ENCODE measurements at places on chromosomes 2 and 18. TPM values are rescaled to one million over a fixed set of nuclear protein-coding genes. Genes with fewer than 3 reads are reported as not detected.
A peak's percentile ranks its signal among the peaks of the same experiment; 100 is the strongest.

- H3K27ac ChIP-seq, result no peak overlapping the region
- DNase-seq, result no peak
- peaks cover 31% of the 10 kb centered on the region for H3K4me1 ChIP-seq
- no peak overlapping the region for H3K4me3 ChIP-seq
Measured at GRCh38 chr2:238285653-238286082, 2.7 kb downstream of the PER2 start.

DNA sequence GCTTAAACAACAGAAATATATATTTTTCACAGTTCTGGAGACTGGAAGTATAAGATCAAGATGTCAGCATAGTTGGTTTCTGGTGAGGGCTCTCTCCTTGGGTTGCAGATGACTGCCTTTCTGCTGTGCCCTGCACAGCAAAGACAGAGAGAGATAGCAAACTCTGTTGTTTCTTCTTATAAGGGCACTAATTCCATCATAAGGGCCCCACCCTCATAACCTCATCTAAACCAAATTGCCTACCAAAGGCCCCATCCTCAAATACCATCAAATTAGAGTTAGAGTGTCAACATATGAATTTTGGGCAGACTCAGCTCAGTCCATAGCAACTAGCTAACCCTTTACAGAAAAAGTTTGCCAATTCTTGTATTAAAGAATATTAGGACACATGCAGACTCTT is 94.0 kb upstream of the TLK1 start:
- no peaks in the 10 kb centered on the region for H3K36me3 ChIP-seq
- H3K4me1 ChIP-seq, result no peaks in the 10 kb centered on the region
- DNase-seq, result no peak

HNMT gene
- total RNA-seq, result 1.1 TPM

DNA sequence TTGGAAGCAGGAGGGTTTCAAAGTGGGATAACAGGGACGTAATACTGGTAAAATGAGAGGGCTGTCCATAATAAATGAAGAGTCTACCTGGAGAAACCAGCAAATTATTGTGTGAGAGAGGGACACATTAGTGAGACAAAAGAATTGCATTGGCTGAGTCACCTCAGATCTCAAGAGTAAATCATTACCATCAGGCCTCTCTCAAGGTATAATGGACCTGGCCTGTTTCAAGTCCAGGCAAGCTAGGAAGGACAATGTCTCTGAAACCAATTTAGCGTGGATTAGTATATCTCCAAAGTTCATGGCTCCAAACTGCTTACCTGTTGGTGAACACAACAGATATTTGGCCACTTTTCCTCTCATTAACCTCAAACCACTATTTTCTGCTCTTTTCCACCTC is 471.4 kb downstream of the CMPK2 start:
- no peak overlapping the region for H3K4me3 ChIP-seq
- H3K36me3 ChIP-seq, result no peaks in the 10 kb centered on the region
- DNase-seq, result no peak
- H3K27me3 ChIP-seq, result no peaks in the 10 kb centered on the region

DCDC2C gene
- total RNA-seq, result not detected

RAB17 gene
- total RNA-seq, result not detected

IL1R2 gene
- total RNA-seq, result 0.66 TPM

MC5R gene
- not detected for total RNA-seq

REG1B gene
- total RNA-seq, result not detected

DNA sequence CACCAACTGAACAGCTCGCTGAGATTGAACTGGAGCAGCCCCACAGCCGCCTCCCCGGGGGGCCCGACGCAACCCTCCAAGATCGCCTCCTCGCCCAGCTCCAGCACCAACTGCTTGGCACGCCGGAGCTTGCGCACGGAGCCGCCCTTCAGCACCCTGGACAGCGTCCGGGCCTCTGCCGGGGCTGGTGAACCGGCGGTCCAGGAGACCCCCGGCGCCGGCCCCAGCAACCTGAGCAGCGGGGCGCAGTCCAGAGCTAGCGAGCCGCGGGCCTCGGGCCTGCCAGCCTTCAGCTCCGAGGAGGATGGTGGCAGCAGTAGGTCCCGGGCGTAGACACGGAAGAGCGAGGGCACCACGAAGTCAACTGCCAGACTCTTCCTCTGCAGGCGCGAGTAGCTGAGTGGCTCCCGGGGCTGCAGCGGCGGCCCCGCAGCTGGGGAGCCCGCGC is 1.2 kb downstream of the ALK start:
- no peak overlapping the region for H3K4me3 ChIP-seq
- no peaks in the 10 kb centered on the region for H3K36me3 ChIP-seq
- H3K27me3 ChIP-seq, result peaks cover 37% of the 10 kb centered on the region
- peaks cover 9% of the 10 kb centered on the region for H3K4me1 ChIP-seq
- DNase-seq, result peak; percentile 30

DNA sequence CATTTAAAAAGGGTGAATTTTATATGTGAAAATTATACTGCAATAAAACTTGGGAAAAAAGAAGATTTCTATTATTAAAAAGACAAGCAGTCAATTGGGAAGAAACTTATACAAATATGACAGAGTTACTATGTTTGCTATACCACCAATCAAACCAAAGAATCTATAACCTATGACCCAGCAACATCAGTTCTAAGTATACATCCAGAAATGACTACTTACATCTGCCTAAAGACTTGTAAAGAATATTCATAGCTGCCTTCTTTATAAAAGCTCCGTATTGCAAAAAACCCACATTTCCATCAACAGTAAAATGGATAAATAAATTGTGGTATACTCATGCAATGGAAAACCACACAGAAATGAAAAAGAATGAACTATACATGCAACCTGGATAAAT is 32.9 kb upstream of the NABP1 start:
- H3K4me3 ChIP-seq, result no peak overlapping the region
- H3K27me3 ChIP-seq, result no peaks in the 10 kb centered on the region
- no peak overlapping the region for H3K27ac ChIP-seq
- no peaks in the 10 kb centered on the region for H3K36me3 ChIP-seq

LYPD1 gene
- not detected for total RNA-seq

DNA sequence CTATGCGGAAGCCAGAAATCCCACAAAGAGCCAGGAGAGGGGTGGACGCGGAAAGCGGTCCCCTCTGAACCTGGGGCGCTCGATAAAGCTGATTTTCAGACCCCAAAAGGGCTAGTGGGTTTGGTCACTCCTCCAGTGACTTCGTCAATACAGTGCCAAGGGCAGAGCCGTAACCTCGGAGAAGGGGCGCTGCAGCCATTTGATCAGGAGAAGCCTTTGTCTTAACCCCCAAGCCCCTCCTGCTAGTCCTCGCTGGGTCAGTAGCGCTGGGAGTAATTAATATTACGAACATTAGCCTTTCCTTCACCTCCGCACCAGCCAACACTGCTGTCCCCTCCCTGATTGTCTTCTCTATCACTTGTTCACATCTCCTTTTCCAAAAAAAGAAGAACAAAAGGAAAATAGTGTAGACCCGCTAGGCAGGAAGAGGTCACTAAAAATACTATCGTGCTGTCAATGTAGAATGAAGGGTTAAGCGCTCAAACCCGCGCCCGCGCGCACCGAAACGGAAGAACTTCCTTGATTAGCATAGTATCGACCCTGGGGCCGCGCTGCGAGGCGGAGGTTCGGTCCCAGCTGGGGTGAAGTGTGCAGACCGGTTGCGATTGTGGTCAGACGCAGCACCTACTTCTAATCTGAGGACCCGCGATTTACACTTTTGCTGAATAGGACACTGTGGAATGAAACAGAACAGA is 63.2 kb upstream of the MAPRE2 start:
- H3K4me3 ChIP-seq, result peak overlapping the region; percentile 100
- peak overlapping the region; percentile 30 for H3K27ac ChIP-seq
- H3K27me3 ChIP-seq, result no peaks in the 10 kb centered on the region
- H3K4me1 ChIP-seq, result peaks cover 27% of the 10 kb centered on the region
- DNase-seq, result peak; percentile 37
- no peaks in the 10 kb centered on the region for H3K36me3 ChIP-seq

DNA sequence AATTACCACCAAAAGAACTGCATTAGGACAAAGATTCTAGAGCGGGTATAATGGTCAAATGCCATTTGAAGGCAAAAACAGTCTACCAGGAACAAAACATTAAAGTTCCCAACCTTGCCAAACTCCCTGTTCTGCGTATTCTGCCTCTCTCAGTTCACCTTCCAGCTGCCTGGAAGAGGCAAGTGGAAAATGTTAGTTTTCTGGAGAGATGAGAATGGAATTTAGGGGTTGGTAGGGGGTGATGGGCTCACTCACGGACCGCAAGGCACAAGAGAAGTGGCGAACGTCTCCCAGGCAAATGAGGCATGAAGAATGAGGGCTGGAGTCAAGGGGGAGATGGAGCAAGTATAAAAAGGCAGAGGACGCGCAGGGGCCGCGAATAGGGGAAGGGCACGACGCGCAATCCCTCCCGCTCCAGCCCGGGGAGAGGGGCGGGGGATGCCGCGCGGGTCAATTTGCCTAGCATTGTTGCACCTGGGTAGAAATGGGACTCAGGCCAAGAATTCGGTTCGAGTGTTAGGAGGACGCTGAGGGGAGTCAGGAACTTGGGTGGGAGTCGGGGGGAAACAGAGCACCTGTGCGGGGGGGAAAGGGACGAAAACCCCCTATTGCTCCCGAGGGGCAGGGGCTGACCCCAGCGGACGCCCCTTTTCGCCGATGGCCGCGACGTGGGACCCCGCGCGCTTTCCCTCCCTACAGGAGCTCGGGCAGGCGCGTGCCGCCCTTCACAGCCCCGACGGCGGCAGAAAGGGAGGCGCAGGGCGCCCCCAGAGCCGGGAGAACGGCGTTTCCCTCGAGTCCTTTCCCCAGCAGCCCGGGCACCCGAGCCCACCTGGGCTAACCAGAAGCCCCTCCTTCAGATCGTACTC is 573 bp downstream of the PAIP2B start:
- peak overlapping the region; percentile 61 for H3K27ac ChIP-seq
- peaks cover 12% of the 10 kb centered on the region for H3K4me1 ChIP-seq
- no peak for DNase-seq
- H3K36me3 ChIP-seq, result no peaks in the 10 kb centered on the region

PAPOLG gene
- total RNA-seq, result 25.4 TPM

DNA sequence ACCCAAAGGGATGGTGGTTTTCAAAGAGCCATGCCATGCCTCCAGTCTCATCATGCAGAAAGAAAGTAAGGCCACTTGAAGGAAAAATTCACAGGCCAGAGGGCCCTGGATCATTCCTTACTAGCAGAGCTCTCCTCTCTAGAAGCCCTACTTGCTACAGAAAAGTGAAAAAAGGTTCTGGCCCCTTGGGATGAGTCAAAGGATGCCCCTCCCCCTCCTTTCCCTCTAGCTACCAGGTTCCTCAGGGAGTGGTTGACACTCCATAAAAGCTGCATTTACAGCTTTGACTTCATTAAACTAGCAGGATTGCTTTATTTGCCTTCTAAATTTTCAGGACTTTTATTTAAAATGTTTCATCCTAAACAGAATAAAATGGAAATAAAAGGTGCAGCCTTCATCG is 21.2 kb downstream of the OSR1 start:
- no peaks in the 10 kb centered on the region for H3K36me3 ChIP-seq
- no peak overlapping the region for H3K4me3 ChIP-seq
- no peak for DNase-seq
- no peaks in the 10 kb centered on the region for H3K4me1 ChIP-seq

DNA sequence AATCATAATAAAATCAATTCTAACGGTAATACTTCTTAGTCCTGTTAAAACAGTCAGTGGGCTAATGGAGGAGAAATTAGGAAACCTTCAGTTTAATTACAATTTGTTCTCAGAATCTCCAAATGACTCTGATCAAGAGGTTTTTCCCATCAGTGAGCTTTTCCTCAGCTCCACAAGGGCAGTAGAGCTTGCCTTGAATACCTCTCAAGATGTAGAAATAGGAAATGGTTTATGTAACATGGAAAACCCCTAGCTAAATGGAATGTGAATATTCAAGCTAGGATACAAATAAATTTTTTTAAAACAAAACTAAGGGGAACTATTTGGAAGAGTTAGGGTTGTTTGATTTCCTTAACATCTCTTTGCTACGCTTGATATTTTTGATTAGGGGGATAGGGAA is 87.5 kb downstream of the PLEKHM3 start:
- H3K27me3 ChIP-seq, result no peaks in the 10 kb centered on the region
- H3K4me3 ChIP-seq, result no peak overlapping the region
- DNase-seq, result no peak

- H3K27me3 ChIP-seq, result no peaks in the 10 kb centered on the region
- DNase-seq, result no peak
- no peaks in the 10 kb centered on the region for H3K36me3 ChIP-seq
- H3K4me3 ChIP-seq, result no peak overlapping the region
- peaks cover 14% of the 10 kb centered on the region for H3K4me1 ChIP-seq
Measured at GRCh38 chr18:9079818-9080528, 22.5 kb upstream of the NDUFV2 start.

INO80D gene
- total RNA-seq, result 63.9 TPM

- H3K27me3 ChIP-seq, result no peaks in the 10 kb centered on the region
- no peak overlapping the region for H3K27ac ChIP-seq
- no peak for DNase-seq
- H3K36me3 ChIP-seq, result no peaks in the 10 kb centered on the region
- H3K4me3 ChIP-seq, result no peak overlapping the region
Measured at GRCh38 chr18:7202169-7202568, 28.7 kb upstream of the LRRC30 start.

GAL3ST2 gene
- not detected for total RNA-seq

- no peak overlapping the region for H3K27ac ChIP-seq
- H3K4me3 ChIP-seq, result no peak overlapping the region
- no peaks in the 10 kb centered on the region for H3K27me3 ChIP-seq
Measured at GRCh38 chr18:51383116-51383515, 185.6 kb upstream of the MEX3C start.

DNA sequence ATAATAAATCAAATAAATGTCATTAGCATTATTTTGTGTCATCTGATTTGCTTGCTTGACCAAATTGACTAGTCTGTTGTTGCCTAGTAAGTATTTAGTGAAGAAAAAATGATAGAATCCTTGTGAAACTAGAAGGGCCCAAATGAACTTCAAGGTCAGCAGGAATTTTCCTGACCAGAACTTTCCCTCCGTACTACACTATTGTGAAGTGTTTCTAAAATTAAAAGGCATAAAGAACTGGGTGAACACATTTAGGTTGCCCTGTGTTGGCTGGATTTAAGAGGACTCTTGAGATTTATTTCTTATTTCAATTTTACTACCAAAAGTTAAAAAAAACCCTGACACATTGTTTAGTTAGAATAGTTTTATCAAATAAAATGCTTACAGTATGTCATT is 142.6 kb downstream of the CCDC85A start:
- no peak overlapping the region for H3K27ac ChIP-seq
- H3K36me3 ChIP-seq, result no peaks in the 10 kb centered on the region
- H3K27me3 ChIP-seq, result no peaks in the 10 kb centered on the region
- no peak overlapping the region for H3K4me3 ChIP-seq

DNA sequence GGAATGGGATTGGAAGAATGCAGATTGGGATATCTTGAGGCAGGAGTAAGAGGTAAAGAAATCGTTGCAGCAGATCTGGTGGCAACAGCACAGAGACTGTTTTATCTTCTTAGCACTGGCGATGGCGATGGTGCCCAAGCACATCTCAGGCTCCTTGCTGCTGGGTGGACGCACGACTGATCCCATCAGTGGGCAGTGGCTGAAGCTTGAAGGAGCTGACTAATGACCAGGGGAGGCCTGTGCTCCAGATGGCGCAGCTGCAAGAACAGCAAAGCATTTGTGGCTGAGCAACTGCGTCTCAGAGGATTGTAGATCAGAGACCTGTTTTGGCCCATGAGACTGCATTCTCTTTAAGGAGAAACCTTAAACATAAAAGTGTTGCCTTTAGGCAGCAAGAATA is 54.6 kb downstream of the GALR1 start:
- no peaks in the 10 kb centered on the region for H3K36me3 ChIP-seq
- H3K27ac ChIP-seq, result no peak overlapping the region
- no peak for DNase-seq
- H3K4me3 ChIP-seq, result no peak overlapping the region
